Chondrocyte (in vitro differentiated cells): ENCODE measurements at places on chromosomes 13 and 19. TPM values are rescaled to one million over a fixed set of nuclear protein-coding genes. Genes with fewer than 3 reads are reported as not detected.

PLPPR3 gene
- total RNA-seq: 5.4 to 6.8 TPM (median 6.0 TPM) in 3 replicates

DNA sequence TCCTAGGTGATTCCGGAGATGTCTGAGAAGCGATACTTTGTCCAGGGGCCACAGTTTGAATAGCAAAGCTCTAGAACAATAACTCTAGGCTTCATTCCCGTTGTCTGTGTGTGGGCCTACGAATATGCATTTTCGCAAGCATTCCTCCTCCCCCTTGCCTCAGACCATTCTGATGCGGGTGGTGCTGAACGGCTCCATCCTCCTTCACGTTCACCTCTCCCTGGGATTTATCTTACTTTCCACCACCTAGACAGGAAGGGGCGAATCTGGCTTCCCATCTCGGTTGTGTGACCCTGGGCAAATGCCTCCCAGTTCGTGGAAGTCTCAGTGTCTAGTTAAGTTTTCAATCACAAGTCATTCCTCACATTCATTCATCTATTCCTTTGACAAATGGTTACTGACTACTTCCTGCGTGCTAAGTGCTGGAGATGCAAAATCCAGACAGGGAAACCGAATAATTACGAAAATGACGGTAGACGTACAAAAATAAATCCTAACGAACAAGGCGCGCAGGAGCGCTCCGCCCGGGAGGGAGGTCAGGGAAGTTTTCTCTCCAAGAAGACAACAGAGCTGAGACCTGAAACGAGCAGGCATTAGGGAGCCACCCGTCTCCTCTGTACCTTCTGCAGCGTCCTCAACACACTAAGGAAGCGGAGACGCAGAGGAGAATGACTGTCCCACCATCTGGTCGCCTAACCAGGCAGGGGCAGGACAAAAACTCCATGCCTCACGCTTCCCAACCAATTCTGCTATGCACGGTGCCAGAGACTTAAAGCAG lies 1.3 kb upstream of the CNOT3 start:
- no peak for DNase-seq

DNA sequence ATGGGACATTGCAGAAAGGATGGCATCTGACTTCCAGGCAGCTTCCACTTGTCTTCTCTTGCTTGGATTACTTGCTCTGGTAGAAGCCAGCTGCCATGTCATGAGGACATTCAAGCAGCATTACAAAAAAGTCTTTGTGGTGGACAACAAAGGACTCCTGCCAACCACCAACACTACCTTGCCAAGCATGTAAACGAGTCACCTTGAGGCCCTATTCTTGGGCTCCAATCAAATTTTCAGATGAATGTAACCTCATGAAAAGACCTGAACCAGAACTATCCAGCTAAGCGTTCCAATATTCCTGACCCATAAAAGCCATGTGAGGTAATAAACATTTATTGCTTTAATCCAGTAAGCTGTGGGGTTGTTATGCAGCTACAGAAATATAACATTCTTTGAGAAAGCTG lies 12.5 kb downstream of the PROSER1 start:
- DNase-seq: no peak

DNA sequence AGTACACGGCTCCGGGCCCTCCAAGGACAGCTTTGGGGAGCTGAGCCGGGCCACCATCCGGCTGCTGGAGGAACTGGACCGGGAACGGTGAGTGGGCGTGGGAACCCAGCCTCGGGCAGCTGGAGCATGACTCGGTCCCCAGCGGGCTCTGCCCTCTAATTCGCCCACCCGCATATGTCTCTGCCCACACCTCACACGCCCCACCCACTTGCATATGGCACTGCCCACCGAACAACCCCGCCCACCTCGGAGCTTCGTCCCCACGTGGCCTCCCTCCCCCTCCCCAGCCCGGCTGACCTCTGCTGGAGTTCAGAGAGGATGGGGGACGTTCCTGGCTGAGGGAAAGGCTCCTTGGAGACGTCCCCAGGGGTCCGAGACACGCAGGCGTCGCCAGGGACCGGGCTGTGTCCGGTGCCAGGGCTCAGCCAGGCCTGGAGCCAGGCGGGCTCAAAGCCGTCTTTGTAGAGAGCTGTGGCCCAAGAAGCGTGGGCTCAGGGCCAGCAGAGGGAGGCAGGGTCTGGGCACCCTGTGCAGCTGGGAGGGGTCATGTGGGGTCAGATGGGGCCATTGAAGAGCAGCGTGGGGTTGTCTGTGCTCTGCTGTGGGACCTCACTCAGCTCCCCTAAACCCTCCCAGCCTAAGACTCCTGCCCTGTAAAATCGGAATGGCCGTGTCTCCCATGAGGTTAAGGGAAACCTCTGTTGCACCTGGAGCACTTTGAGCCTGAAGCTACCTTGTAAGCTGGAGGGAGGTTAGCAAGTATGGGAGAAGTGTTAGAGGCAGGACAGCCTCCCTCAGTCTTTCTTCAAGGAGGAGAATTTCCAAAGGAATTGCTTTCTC lies 3.8 kb downstream of the APC2 start:
- no peak for DNase-seq

DNA sequence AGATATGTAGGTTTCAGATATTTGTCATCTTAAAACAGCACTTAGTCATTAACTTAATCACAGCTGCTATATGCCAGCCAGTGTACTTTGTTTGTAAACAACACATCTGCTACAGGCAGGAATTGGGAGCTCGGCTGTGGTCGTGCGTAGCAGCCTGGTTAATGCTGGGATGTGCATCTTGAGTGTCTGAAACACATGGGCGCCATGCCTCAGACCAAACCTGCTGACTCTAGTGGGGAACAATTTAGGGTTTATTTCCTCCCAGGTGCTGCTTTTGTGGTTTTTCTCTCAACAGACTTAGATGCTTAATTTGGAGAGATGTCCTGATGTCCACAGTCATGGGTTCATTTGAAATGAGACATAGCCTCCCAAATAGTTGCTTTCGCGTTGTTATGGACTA lies 238.5 kb upstream of the TMTC4 start:
- DNase-seq: no peak

GRCh38 chr13:69751259-69751658 lies 356.4 kb upstream of the ATXN8OS start:
- DNase-seq: no peak

DNA sequence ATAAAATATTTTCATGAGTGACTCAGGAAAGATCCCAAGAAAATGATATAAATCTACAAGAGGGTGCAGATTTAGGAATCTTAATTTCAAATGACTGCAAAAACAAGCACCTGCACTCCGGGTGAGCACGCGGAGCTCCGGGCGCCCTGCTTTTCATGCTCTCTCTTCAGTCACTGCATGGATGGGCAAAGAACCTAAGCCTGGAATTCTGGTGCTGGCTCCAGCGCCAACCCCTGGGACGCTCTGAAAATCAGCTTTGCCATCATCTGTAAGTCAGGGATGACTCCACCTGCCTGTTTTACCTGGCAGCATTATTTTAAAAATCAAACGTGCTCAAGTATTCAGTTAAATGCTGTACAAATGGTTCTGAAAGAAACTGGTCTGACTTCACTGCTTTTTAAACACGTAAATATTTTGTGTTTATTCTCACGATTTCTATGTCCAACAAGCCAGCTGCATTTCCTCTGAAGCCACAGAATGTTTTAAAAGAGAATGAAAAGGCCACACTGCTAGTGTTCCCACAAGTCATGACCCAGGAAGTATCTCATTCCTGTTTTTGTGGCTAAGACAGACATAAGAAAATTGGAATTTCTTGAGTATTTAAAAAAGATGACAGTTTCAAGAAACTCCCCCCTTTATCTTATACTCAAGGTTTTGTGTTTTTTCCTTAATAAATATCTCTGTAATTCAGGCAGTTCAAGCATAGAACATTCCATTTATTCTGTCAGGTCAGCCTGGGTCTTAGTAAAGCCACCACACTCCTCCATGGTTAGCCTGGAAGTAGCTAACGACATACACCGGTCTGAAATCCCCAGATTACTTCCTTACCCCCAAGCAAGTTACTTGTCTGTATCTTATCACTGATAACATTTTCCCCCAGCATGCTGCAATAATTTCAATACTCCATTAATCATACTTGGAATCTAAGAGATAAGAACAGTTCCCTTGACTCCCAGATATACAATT lies 81.1 kb downstream of the COL4A1 start:
- no peak for DNase-seq

INSR gene
- 19.5 to 32.5 TPM (median 30.9 TPM) in 3 replicates for total RNA-seq

DNA sequence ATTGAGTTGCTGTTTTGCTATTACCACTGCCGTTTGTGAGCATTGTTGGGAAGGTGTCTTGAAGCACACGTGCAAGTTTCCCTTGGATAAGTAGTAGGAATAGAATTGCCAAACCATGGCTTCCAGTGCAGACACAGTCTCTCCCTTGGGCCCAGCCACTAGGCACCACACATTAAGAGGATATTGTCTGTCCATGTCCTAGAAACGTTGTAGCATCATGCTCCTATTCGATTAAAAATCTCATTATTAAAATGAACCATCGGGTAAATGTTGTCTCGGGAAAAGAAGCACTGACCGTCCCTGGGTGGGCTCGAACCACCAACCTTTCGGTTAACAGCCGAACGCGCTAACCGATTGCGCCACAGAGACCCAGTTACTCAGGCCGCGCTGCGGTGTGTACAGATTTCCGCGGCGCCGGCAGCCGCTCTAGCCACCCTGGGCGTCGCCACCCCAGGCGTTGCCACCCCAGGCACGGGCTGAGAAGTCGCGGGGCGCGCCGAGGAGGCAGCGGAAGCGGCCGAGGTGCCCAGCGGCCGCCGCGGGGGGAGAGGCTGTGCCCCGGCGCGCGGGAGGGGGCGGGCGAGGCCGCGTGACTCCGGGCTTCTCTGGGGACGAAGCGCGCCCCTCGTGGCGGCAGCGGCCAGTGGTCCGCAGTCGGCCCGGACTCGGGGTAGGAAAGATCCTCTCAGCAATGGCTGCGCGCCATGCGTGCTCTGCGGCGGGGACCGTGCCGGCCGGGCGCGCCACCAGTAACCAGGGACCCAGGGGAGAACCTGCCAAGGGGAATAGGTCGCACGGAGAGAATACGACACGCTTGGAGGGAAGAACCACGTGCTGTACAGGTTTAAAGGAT lies 56.2 kb downstream of the USPL1 start:
- no peak for DNase-seq
